RPMI8226 (cell line): ENCODE measurements at places on chromosomes 16 and 17.

- DNase-seq, result no peak
Measured at GRCh38 chr17:59962739-59963318, 1.7 kb downstream of the RNFT1 start.

DNA sequence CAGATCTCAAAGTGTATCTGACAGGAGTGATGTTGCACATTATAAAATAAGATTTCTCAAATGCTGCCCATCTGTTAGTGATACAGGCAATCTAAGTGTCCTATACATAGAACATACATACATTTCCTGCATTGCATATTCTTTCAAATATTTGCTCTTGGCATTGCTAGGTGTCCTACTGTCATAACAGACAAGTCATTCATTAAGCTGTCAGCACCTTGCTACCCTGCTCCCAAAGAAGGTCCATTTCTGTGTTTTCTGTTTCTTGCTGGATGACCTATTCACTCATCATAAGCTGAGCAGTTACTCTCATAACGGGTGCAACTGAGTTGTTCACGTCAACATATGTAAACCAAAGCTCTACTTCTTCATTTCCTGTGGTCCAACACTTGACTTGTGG lies 719.0 kb downstream of the KCNJ2 start:
- DNase-seq, result no peak

GRCh38 chr16:86816930-86817625 lies 238.7 kb downstream of the FOXL1 start:
- peak; percentile 65 for DNase-seq

GRCh38 chr17:59829217-59830006 lies 63.3 kb downstream of the TUBD1 start:
- peak; percentile 11 for DNase-seq

DNA sequence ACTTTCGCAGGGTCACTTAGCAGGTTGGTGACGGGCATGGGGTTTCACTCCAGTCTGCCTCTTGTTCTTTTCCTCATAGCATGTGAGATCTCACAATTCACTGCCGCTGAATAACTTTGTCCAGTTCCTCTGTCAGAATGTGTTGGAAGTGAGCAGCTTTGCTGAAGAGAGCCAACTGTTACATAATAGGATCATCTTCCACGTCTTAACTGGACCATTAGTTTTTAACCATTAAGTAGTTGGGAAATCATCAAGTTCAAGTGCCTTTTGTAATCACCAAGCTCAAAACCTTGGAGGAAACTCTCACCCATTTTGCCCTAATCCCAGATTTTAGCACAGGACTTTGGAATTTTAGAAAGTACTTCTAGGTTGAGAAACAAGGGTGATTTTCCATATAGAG lies 290.6 kb downstream of the WWOX start:
- DNase-seq, result no peak

DNA sequence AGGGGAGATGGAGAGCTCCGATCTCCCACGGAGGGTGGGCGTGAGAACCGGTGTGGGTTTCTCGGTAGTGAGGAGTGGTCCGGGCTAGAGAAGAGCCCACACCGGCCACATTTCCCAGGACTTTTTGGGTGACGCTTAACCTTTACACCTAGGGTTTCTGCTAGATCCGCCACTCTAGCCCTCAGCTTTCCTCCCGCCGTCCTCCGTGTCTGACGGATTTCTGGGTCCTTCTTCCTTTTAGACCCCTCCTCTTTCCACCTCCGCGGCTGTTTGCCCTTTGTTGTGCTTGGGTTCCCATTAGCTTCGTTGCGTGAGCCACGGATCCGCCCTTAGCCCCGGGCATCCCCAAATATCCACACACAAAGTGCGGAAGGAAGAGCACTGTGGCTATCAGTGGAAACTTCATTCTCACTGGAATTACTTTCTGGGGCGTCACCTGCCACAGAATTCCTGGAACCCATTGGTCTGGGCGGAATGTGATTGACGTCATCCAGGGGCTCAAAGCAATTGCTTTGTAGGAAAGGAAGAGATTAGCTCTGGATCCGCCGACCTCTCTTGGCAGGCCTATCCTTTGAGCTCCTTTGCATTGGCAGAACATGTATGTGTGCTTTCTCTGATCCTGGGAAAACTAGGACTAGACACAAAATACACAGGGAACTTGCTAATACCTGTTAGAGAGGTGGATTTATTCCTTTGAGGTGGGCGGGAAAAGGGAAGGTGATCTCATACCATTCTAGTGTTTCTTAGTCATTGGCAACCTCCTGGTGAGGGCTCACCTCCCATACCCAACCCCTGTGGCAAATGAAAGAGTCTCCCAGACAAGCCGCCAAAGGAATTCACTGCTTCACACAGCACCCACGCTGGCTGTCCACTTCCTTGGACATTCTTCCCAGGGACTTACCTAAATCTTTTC lies 654 bp downstream of the TNFAIP1 start:
- peak; percentile 16 for DNase-seq
